ENCODE measurements at places on chromosomes 6 and 20.

GRCh38 chr6:168358842-168359420, 39.4 kb upstream of the DACT2 start:
- no peak for DNase-seq

DNA sequence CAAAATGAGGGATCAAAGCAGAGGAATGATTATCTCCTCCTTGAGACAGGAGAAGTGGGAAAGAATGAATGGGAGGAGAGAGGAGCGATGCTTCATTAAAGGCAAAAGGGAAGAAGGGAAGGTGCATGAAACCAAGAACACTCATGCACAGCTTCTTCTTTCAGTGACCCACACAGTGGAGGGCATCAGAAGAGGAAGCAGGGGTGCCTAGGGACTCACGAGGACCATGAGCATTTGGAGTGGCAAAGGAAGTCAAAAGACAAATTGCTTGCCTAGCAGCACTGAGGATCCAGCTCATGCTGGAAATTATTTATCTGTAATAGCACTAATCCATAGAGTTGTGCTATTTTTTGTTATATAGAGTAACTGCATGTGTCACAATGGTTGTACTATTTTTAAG, 66.1 kb downstream of the SMLR1 start:
- no peak for DNase-seq

DNA sequence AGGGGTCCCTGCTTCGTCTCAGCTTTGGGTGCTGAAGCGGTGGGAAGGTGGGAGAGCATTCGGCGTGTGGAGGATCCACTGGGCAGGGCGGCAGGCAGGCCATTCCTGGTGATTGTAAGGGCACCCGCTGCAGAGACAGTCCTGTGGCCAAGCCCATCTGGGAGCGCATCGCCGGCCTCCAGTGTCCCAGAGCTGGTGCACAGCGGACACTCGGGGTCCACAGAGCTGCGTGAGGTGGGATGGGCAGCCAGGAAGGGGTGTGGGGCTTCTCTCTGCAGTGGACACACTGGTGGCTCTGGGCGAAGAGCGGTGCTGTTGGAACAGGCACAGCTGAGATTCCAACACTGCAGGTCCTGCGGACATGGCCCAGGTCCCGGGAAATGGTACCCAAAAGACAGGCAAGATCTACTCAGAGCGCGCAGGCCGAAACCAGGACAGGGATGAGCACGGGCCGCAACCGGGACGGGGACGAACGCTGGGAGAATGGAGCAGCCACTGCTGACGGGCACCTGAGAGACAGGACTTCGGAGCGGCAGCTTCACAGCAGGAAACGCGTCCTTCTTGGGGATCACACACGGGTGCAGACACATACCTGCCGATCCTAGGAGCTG, 188.2 kb downstream of the ERMARD start:
- DNase-seq, result no peak

DNA sequence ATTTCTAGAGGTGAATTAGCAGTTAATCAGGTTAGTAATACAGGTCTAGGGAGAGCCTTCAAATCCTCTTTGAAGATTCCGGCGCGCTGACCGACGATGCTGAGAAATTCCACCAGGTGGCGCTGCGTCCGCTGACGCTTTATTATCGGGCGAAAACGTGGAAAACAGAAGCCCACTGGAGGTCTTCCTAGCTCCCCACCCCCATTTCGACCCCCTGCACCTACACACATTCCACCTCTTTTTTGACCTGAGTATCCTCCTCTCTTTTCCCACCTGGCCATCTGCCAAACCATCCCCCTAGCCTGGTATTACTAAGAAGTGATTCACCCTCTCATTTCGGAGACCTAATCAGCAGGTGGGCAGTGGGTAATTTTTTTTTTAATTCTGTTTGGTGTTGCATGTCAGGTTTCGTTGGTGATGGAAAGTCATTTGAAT, 65.4 kb upstream of the RIN2 start:
- no peak for DNase-seq

DNA sequence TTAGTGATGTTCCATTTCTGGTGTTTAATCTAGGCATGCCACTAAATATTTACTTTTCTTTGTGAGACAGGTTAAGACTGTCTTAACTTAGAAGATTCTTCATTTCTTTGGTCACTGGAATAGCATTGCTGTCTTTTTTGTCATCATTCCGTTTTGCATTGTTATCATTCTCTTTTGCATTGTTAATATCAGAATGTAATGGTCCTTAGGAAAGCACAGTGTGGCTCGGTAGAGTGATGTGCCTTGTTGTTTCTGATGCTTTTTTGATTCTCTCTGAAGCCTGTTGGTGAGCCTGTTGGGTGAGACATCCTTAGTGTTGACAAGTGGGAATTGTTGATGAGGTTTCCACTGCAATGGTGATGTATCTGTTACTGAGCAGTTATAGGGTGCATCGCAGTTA, 23.2 kb downstream of the PLCB4 start:
- no peak for DNase-seq

GRCh38 chr6:42318480-42318879, 100.8 kb upstream of the MRPS10 start:
- no peak for DNase-seq

GRCh38 chr6:16767765-16768476, 6.7 kb upstream of the ATXN1 start:
- DNase-seq, result no peak

DNA sequence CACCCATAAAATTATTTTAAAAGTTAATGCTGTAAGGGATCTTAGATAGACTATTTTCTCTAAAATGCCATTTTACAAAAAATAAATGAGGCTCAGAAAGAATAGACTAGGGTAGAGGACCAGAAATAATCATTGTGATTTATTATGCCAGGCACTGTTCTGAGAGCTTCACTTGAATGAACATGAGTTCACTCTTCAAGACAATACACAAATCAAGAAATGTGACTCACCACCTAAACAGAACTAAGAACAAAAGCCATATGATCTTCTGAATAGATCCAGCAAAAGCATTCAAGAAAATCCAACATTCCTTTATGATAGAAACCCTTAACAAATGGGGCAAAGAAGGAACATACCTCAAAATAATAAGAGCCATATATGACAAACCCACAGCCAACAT, 582.0 kb downstream of the PKHD1 start:
- DNase-seq, result no peak

GRCh38 chr6:32107406-32107805, 1.7 kb downstream of the TNXB start:
- DNase-seq, result no peak

DNA sequence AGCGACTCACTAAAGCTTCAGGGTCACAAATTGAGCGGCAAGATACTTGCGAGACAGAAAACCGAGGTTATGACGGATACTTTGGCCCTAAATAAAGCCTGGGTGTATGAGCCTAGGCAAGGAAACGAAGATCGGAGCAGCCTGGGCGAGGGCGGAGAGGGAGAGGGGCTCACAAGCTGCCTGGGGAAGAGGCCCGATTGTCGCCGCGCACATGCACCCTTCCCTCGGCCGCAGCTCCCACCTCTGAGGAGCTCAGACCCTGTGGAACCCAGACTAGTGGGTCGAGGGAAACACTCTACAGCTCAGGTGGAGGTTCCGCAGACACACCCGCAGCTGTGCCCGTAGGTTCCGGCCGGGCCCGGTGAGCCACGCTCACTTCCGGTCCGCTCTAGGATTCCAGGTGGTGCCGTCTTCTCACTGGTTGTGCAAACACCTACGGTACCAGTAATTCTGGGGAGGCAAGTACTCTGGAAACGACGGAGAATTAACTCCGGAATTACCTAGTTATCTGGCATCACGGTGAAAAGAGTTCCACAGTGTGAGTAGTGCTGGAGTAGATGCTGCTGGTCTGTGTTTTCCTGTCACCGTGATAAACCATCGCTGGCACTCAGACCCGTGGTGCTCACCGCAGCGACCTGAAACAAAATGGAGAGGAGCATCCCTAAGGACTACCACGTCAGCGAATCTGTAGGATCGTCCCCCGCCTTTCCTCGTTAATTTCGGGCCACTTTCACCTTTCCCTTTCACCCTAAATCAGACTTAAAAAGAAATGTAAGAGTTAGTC, 61.5 kb downstream of the GPX5 start:
- DNase-seq, result peak; percentile 3

GRCh38 chr20:19473216-19473921, 260.9 kb downstream of the SLC24A3 start:
- no peak for DNase-seq

GRCh38 chr20:31617432-31618104, 12.5 kb downstream of the ID1 start:
- DNase-seq, result no peak

DNA sequence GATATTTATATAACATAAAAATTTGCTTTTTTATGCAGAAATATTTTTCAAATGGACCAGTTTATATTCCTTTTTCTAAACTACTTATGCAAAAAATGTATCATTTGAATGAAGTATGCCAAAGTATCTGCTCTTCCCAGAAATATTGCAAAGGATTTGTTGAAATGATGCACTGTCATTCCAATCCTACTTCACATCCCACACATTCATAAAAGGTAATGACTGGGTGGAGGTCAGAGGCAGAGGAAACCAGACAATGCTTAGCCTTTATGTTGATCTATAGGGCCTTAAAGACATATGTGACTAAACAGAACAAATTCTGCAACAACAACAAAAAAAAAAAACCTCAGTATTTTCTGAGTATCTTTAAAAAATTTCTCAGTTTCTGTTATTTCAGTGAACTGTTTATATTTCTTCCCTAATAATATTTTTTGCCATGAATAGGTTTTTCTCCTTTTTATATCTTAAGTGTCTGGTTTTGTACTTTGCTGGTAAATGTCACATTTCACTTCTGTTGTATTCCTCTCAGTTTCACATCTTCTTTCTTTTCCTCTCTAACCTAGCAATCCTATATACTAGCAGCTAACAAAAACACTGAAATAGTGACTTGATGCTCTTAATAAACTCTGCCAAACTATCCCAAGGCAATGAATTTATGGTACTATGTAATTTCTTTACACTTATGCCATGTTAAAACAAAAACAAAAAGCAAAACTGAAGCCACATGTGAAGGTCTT, 374.1 kb downstream of the BCKDHB start:
- DNase-seq, result no peak

DNA sequence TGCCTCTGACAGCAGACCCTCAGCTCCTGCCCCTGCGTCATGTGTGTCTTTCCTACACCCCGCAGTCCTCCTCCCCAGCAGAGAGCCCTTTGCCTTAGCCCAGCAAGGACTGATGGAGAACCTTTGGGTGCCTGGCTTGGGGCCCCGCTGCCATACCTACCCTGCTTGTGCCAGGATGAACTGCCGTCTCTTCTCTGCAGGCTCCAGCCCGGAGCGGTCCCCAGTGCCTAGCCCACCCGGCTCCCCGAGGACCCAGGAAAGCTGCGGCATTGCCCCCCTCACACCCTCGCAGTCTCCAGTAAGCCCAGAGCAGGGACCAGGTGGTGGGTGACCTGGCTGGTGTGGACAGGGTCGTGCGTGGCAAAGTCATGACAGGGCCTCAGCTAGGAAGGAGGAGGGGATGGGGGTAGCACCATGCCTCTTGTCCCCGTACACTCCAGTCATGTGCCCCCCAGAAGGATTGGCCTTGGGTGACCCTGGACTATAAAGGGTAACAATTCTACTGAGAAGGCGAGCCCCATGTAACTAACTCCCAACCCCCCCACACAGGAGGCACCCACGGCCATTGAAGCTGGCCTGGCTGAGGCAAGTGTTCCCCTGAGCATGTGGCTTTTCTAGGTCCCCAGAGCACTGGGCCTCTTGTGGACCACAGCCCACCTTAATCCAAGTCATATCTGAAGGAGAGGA, 8.3 kb downstream of the HSPA12B start:
- no peak for DNase-seq

GRCh38 chr6:2037237-2037926, 208.0 kb downstream of the GMDS start:
- DNase-seq, result no peak

- no peak for DNase-seq
Measured at GRCh38 chr6:46175976-46176375, 5.2 kb upstream of the ENPP5 start.

- no peak for DNase-seq
Measured at GRCh38 chr20:57806975-57807374, 97.2 kb upstream of the PMEPA1 start.

GRCh38 chr6:97109444-97109843, 173.6 kb downstream of the MMS22L start:
- no peak for DNase-seq

- no peak for DNase-seq
Measured at GRCh38 chr6:158955255-158955654, 44.7 kb downstream of the RSPH3 start.

DNA sequence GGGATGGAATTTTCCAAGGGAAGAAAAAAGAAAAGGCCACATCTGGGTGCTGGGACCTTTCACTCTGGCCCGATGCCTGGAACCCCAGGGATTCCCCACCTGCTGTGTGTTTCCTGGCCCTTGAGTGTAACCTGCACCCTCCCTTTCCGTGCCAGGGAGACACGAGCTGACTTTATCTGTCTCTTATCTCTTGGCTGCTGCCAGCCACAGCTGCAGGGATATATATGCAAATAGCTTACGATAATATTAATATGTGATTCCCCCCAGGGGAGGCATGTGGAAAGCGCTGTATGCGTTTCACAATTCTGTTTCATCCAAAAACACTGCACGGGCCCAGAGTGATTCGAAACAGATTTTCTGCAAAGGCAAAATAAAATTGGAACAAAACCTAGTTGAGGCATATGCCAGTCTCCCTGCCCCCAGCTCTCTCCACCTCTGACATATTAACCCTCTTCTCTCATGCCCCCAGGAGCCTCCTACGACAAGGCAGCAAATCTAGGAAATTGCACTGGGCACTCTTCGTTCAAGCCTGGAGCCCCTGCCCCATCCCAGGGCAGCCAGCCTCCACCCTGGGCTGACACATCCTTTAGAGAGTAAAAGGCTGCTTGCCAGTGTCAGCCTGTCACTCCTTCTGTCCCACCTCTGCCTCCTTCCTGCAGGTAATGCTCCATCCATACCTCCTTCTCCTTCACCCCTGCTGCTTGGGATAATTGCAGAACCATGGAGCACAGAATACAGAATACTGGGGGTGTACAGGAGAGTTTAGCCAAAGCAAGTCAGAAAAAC, 1.3 kb downstream of the RIPOR3 start:
- no peak for DNase-seq

DNA sequence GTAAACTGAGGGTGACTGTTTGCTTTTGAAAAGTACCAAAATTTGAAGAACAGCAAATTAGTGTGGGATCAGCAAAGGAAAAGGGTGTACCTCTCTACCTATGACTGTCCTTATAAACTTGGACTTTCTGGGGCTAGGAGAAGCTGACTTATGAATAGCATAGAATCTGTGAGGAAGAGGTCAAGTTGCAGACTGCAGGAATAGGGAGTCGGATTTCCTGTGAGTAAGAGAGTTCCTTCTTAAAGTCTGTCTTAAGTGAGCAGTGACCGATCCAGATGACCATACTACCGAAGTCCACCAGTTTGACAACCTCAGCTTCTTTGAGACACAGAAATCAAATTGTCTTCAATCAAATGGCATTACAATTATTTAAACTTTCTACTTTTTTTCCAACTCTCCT, 708.7 kb downstream of the UTRN start:
- DNase-seq, result no peak

- DNase-seq, result no peak
Measured at GRCh38 chr20:10848810-10849370, 175.1 kb upstream of the JAG1 start.

GRCh38 chr6:82371799-82372546, 8.4 kb downstream of the TPBG start:
- DNase-seq, result no peak

GRCh38 chr6:118668761-118669385, 17.5 kb upstream of the CEP85L start:
- DNase-seq, result no peak
